ENCODE measurements at places on chromosomes 5 and 9.

DNA sequence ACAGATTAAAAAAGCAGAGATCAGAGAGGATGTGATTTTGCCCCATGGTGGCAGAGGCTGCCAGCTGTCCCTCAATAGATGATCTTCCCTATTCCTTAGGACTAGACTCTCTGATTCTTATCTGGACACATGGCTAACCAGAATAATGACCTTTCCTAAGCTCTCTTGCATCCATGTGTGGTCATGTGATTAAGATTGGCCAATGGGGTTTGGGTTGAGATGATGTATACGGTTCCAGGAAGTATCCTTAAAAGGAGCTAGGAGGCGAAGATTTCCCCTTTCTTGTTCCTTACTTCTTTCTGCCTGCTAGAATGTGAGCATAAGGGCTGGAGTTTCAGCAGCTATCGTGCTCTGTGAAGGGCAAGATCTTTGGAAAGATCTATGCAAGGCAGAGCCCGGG is 39.8 kb downstream of the FOXI1 start:
- no peak for DNase-seq

DNA sequence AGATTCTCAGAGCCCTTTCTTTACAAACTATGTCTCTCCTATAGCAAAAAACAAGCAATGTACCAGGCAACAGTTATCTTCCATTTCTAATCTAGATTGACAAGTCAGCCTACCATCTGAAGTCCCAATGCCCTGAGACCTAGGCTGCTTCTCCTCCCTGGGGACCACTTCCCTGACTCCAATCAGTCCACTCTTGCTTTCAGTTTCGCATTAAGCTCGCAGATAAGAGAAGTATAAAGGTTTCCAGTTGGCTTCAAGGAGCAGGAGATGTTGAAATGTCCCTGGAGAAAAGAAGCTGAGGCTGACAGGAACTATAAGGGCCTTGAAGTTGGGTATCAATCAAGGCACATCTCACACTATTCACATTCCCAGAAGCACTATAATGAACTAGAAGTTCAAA is 32.3 kb downstream of the ERP44 start:
- DNase-seq = no peak

- DNase-seq = no peak
Observed at GRCh38 chr5:177600508-177601018, 631 bp downstream of the B4GALT7 start.

DNA sequence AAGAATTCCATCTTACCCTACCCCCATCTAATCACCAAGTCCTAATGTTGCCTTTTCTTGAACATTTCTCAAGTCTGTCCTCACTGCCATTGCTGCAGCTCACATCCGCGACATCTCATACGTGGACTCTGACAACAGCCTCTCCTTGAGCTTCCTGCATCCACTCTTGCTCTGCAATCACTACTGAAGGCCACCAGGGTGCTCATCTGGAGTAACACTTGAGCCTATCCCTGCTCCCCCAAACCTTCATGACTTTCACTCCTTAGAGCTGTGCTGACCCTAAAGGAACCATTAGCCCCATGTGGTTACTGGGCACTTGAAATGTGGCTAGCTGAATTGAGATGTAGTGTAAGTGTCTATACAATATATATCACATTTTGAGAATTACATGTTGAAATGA is 46.4 kb upstream of the CTXN3 start:
- no peak for DNase-seq

DNA sequence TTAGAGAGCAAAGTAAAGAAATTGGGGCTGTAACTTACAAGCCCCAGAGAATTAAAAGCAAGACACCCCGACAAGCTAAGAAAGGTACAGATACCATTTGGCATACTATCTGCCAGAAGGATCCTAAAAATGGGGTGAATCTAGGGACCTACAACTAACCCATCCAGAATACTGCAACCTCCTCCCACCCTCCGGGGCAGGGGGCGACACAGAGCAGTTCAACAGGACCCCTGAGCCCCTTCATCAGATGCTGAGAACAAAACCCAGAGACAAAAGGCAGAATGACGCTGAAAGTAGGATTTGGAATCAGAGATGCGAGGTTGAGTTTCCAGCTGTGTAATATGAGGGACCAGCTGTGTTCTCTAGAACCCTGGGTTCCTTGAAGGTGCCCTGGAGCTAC is 71.2 kb downstream of the EPB41L4B start:
- no peak for DNase-seq

- peak; percentile 3 for DNase-seq
Observed at GRCh38 chr9:25677301-25678146, 720 bp downstream of the TUSC1 start.

- DNase-seq = no peak
Observed at GRCh38 chr9:122325124-122325523, 45.7 kb upstream of the PTGS1 start.

- no peak for DNase-seq
Observed at GRCh38 chr9:127300886-127301447, 36.4 kb downstream of the GARNL3 start.

DNA sequence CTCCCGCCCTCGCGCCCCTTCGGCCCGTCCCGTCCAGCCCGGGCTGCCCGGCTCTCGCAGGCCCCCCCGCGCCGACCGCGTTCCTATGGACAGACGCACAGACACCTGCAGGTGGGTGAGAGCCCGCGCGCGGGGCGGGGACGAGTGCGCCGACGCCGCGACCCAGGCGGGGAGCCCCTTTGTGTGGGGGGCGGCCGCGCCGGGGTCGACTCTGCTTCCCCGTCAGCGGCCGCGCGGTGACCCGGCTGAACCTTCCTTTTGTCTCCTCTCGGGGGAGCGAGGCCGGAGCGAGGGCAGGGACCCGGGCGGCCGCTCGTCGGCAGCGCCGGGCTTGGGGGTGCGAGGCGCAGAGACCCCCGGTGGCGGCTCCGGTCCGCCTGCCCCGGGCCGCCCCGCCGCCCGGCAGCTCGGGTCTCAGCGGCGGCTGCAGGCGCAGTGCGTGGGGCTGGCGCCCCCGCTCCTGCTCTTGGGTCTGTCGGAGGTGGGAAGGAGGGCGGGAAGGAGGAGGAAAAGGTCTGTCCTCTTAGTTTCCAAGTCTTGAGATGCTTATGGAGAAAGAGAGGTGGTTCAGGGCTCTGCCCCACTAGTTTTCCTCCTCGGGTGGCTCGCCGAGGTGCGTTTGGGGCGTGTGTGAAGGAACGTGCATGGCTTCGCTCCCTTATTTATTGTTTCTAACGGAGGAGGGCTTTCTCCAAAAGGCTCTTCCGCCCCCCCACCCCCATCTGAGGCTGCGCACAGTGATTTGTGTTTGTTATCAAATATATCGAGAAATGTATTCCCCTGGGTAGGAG is 576 bp downstream of the KIAA1958 start:
- no peak for DNase-seq

- DNase-seq = no peak
Observed at GRCh38 chr5:42984307-42984706, 55.8 kb downstream of the ANXA2R start.

- no peak for DNase-seq
Observed at GRCh38 chr9:129012893-129013448, 15.2 kb downstream of the SH3GLB2 start.

DNA sequence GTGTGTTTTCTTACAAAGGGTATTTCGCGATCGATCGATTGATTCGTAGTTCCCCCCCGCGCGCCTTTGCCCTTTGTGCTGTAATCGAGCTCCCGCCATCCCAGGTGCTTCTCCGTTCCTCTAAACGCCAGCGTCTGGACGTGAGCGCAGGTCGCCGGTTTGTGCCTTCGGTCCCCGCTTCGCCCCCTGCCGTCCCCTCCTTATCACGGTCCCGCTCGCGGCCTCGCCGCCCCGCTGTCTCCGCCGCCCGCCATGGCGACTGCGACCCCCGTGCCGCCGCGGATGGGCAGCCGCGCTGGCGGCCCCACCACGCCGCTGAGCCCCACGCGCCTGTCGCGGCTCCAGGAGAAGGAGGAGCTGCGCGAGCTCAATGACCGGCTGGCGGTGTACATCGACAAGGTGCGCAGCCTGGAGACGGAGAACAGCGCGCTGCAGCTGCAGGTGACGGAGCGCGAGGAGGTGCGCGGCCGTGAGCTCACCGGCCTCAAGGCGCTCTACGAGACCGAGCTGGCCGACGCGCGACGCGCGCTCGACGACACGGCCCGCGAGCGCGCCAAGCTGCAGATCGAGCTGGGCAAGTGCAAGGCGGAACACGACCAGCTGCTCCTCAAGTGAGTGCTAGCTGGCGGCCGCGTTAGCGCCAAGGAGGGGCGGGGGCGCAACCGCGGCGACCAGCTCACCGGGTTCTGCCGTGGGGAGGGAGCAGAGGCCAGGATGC is 480 bp downstream of the LMNB1 start:
- no peak for DNase-seq

DNA sequence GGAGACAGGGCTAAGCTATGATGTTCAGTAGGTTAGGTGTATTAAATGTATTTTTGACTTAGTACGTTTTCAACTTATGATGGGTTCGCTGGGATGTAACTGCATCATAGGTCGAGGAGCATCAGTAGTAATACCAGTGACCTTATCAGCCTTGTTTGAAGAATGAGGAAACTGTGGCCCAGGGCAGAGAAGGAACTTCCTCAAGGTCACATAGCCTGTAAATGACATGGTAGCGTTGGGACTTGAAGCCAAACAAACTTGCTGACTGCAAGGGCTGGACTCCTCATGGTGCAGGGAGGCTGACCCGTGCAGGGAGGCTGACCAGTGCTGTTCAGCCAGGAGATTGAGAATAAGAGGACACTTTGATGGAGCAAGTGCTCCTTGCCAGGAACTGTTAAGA is 21.3 kb upstream of the PTPN3 start:
- no peak for DNase-seq

DNA sequence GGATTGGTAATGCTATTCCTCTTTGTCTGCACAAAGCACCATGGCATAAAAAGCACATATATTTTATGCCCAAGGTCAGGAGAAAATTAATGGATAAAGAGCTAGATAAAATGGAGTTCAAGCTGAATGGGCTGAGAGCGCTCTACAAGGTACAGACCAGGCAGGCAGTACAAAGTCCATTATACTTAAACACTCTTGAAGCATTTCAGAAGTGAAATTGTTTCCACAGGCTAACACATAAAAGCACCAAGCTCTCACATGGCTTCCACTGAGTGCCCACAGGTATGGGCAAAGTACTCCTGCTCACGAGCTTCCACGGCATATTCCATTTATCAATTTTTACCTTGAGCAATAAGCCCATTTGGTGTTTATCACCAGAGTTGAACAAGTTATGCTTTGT is 771.2 kb upstream of the DMAC1 start:
- no peak for DNase-seq

DNA sequence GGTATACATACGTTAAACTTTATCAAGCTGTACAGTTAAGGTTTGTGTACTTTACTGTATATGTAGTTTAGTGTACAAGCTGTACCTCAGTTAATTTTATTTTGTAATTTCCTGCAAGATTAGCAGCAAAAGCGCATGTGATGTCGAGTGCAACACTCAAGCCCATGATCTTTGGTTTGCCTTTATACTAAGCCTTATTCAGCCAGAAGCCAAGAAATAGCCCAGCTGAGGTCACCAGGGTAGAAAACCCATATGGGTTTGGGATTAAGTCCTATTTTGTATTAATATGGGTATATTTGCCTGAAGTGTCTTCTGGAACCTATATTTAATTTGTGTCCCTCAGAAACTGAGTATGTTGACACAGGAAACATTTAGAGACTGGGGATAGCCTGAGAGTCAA is 59.3 kb downstream of the ZFAND5 start:
- no peak for DNase-seq

DNA sequence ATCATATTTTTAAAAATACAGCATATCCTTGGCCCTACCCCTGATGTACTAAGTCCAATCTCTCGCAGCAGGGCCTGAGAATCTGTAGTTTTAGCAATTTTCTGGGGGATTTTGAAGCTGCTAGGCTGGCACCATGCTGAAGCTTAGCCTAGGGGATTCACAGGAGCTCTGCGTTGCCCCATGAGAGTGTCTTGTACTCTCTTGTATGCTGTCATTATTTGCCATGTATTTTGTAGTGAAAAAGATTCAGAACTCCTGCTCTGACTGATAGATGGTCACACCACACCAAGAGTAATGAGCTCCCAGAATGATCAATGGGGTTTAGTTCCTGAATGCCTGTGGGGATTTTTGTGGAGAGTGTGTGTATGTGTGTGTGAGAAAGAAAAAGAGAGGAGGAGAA is 20.7 kb upstream of the TRMT10B start:
- no peak for DNase-seq

DNA sequence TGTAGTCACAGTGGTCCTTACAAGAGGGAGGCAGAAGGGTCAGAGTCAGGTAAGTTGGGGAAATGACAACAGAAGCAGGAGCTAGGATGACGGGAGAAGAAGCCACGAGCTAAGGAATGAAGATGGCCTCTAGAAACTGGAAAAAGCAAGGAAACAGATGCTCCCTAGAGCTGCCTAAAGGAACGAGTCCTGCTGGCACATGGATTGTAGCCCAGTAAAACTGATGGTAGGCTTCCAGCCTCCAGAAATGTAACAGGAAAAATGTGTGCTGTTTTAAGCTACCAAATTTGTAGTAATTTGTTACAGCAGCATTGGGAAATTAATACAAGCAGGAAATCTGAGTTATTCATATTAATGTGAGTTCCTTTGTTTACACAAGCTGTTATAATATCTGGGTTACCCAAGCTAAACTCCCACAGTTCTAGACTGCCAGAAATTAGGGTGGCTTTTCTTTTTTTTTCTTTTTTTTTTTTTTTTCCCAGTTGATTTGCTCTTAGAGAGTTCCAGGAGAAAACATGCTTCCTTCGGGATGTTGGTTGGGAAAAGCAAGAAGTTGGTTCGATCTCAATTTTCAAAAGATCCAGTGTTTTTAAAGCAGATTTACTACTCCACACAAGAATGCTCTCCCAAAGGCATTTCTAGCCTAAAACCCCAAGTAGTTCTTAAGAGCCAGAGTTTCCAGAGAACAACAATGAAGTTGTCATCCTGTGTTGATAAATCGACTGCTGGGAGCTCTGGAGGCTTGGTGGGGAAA is 400.0 kb upstream of the SLC24A2 start:
- no peak for DNase-seq

DNA sequence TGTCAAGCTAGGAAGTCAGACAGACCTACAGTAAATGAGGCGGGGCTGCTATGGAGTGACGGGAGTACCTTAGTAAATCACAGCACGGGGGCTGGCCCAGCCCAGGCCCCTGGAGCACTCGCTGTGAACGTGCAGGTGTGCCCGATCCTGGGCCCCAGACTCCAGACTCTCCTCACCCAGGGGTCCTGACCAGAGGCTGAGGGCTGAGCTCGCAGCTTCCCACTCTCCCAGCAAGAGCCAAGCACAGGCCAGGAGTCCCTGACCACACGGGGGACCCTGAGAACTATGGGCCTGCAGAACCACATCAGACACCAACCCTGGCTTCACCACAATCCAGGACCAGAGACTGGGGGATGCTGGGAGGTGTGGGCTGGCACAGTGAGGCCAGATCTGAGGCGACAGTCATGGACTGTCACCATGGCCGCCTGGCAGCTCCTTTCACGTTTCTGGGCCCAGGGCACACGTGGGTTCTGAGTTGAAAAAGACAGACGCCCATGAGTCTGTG is 73.4 kb downstream of the ADAMTS2 start:
- DNase-seq = no peak

DNA sequence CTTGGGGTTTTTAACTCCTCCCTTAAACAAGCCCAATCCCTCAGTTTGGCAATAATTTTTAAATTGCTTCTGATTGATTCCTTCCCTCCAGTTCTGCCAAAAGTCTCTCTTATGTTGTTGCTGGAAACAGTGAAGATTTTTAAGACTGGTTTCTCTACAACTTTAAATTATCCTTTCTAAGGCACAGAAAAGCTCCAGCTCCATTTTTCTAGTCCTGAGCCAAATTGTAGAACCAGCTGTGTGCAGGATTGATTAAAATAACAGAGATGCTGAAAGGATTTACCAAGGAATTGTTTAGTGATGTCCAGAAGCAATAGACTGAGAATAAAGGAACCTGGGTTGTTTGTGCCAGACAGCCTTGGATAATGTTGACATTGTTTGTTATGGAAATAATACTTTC is 111.3 kb downstream of the NUDT12 start:
- no peak for DNase-seq

GRCh38 chr9:2764353-2764752 is 47.0 kb downstream of the KCNV2 start:
- peak; percentile 1 for DNase-seq
